Activated T-cell treated with anti-CD3 and anti-CD28 coated beads, Interleukin-2, amount 50 U/mL, for 72 hours (primary cell): ENCODE measurements at places on chromosomes 4 and X. TPM values are rescaled to one million over a fixed set of nuclear protein-coding genes. Genes with fewer than 3 reads are reported as not detected.

GRCh38 chr4:27643101-27643500 lies 782.5 kb downstream of the STIM2 start:
- no peaks in the 10 kb centered on the region for H3K4me1 ChIP-seq
- H3K27ac ChIP-seq = no peak overlapping the region
- H3K27me3 ChIP-seq = no peaks in the 10 kb centered on the region
- H3K36me3 ChIP-seq = no peaks in the 10 kb centered on the region
- H3K4me3 ChIP-seq = no peak overlapping the region
- DNase-seq = no peak

GRCh38 chr4:40721730-40722171 lies 28.0 kb upstream of the NSUN7 start:
- H3K4me1 ChIP-seq = peaks cover 16% of the 10 kb centered on the region
- DNase-seq = no peak
- H3K36me3 ChIP-seq = no peaks in the 10 kb centered on the region

GRCh38 chr4:21420166-21420565 lies 528.4 kb downstream of the KCNIP4 start:
- DNase-seq = no peak
- no peaks in the 10 kb centered on the region for H3K4me1 ChIP-seq
- H3K36me3 ChIP-seq = no peaks in the 10 kb centered on the region
- H3K4me3 ChIP-seq = no peak overlapping the region
- H3K27me3 ChIP-seq = no peaks in the 10 kb centered on the region

DNA sequence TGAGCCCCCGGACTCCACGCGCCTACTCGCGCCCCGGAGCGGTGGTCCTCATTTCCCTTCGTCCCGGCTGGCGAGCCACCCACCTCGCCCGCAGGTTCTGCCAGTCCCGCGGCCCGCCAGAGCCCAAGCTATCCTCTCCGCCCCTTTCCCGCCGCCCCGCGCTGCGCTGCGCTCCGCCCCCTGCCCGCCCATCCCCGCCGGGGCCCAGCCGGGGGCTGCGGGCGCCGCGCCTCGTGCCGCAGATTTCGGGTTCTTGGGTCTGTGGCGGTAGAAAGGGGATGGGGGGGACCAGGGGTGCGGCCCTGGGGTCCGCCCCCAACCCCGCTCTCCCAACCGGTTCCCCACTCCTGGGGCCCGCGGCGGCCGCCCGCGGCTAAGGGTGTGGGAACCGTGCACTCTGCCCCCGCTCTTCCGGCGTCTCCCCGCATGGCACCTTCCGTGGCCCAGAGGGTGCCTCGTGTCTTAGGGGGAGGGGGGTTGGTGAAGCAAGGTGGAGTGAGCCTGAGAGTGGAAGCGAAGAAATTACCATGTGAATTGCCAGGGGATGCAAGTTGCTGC lies 650.8 kb upstream of the DIPK2B start:
- H3K4me3 ChIP-seq = peak overlapping the region; percentile 84
- H3K27ac ChIP-seq = peak overlapping the region; percentile 80
- peaks cover 33% of the 10 kb centered on the region for H3K4me1 ChIP-seq

GRCh38 chr4:98995183-98996055 lies at the start of gene METAP1:
Gene METAP1 (plus strand): TSS chr4:98995721. CDS start chr4:98995754, 33 bp downstream.
- peak within 1 kb of the TSS; percentile 93 for H3K4me3 ChIP-seq
- H3K27me3 ChIP-seq = no peaks in the 10 kb centered on the region
- H3K4me1 ChIP-seq = peaks cover 43% of the 10 kb centered on the region
- peak; percentile 97 for DNase-seq
- peak within 1 kb of the TSS; percentile 97 for H3K27ac ChIP-seq
- no peaks in the 10 kb centered on the region for H3K36me3 ChIP-seq

DNA sequence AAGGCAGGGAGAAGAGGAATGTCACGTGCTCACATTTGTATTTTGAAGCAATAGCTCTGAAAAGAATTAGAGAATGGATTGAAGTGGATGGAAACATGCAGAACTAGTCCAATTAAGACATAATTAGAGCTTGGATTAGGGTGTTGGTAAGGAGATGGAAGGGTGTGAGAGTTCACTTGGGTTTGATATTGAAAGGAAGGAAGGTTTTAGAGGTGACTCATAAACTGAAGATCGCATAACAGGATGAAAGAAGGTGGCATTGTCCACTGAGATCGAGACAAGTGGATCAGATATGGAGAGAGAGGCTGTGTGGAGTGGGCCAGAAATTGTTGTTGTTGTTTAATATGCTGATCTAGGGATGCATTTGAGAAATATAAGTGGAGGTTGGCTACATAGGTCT lies 244.0 kb upstream of the SMIM31 start:
- no peak overlapping the region for H3K4me3 ChIP-seq
- DNase-seq = no peak
- H3K36me3 ChIP-seq = no peaks in the 10 kb centered on the region
- H3K27ac ChIP-seq = no peak overlapping the region
- H3K4me1 ChIP-seq = no peaks in the 10 kb centered on the region
- H3K27me3 ChIP-seq = no peaks in the 10 kb centered on the region

FRG2 gene
- total RNA-seq = not detected

DNA sequence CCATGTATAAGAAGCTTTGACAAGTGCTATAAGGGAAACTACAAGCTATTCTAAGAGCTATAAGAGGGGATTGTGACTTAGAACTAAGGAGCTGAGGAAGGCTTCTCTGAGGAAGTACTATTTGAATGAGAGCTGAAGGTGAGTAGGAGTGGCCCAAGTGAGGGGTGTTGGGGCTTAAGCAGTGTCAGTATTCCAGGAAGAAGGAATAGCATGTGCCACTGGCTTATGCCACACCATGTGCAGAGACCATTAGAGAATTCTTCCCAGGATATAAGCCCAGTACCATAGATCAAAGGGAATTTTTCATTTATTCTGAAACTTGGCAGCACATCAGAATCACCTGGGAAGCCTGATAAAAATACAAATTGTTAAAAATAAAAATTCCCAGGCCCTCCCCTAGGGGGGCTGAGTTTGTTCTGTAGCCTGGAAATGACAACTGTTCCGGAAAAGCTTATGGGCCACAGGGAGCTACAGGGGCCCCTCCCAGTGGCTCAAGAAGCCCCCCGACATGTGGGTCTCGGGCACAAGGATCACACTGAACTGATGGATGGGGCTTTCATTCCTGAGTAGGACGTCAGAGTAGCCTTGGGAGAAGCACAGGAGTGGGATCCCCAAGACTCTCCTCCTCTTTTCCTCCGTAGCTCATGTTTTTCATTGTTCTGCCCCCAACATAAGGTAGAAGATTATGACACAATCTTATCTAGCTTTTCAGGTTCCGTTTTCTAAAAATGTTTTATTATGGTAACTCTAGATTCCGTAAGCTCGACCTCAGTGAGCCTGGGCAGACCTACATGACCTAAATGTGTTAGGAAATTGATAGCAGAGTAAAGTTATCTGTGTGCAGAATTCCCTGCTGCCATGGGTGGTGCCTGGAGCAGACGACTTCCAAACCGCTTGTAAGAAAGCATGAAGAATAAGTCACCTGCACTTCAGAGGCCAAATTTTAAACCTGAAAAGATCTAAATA lies 119.3 kb downstream of the AFF1 start:
- H3K4me3 ChIP-seq = peak overlapping the region; percentile 66
- DNase-seq = no peak
- H3K36me3 ChIP-seq = peaks cover 16% of the 10 kb centered on the region
- peaks cover 88% of the 10 kb centered on the region for H3K4me1 ChIP-seq
- H3K27ac ChIP-seq = peak overlapping the region; percentile 86
- no peaks in the 10 kb centered on the region for H3K27me3 ChIP-seq

- H3K27me3 ChIP-seq = peaks cover 6% of the 10 kb centered on the region
- no peak for DNase-seq
- no peak overlapping the region for H3K4me3 ChIP-seq
- no peak overlapping the region for H3K27ac ChIP-seq
Measured at GRCh38 chr4:102218656-102219055, 126.6 kb downstream of the SLC39A8 start.

NLGN4X gene
- total RNA-seq = not detected

GRCh38 chrX:120244735-120245498 lies 5.7 kb upstream of the ZBTB33 start:
- H3K36me3 ChIP-seq = peaks cover 2% of the 10 kb centered on the region
- peak; percentile 63 for DNase-seq
- H3K27me3 ChIP-seq = peaks cover 22% of the 10 kb centered on the region
- H3K4me3 ChIP-seq = peak overlapping the region; percentile 93

DNA sequence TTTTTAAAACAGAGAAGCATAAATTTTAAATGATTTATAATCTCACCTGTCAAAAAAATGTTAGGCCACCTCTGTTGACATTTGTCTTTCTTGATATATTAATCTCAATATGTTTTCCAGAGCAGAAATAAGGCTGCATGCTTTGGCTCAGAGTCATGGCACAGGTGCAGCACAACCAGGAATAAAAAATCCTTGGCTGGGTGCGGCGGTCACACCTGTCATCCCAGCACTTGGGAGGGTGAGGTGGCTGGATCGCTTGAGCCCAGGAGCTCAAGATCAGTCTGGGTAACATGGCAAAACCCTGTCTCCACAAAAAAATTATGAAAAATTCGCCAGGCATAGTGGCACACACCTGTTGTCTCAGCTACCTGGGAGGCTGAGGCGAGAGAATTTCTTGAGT lies 18.1 kb downstream of the CPLX1 start:
- H3K27ac ChIP-seq = no peak overlapping the region
- H3K27me3 ChIP-seq = peaks cover 30% of the 10 kb centered on the region
- H3K4me1 ChIP-seq = no peaks in the 10 kb centered on the region
- no peak overlapping the region for H3K4me3 ChIP-seq

SYP gene
- total RNA-seq = 8.7 TPM

LDOC1 gene
- total RNA-seq = 5.8 TPM

KLHL13 gene
- 1.6 TPM for total RNA-seq

HEPH gene
- 0.22 TPM for total RNA-seq

LRIT3 gene
- 0.09 TPM for total RNA-seq

DNA sequence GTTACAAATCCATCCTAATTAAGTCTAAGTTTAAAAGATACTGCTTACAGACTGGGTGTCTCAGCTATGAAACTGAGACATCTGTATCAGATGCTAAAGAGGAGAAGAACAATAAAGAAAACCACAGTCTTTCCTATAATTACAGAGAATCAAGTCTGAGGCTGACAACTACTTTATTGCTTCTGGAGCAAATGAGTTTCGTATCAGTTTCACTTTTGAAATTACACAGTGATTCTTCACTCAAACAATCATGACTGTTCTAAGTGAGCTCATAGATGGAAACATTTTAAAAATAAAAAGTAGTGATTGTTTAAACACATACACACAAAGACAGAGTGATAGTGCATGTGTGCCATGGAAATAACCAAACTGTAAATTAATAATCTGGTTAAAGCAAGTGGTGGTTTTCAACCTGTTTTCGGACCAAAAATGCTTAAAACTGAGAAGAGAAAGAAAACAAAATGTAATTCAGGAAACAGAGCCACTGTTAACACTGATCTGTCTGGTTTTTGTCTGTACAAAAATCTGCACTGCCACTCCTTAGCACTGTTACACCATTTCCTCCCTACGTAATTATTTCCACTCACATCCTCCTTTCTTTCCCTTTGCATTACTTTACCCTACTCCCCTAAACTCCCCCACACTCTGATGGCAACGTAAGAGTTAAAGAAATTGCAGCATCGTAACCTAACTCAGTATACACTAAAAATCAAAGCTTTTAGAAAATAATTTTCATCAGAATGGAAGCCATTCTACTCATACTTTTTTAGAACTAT lies 12.5 kb downstream of the RFC1 start:
- peak overlapping the region; percentile 99 for H3K27ac ChIP-seq
- H3K27me3 ChIP-seq = no peaks in the 10 kb centered on the region
- peak overlapping the region; percentile 93 for H3K4me3 ChIP-seq

DNA sequence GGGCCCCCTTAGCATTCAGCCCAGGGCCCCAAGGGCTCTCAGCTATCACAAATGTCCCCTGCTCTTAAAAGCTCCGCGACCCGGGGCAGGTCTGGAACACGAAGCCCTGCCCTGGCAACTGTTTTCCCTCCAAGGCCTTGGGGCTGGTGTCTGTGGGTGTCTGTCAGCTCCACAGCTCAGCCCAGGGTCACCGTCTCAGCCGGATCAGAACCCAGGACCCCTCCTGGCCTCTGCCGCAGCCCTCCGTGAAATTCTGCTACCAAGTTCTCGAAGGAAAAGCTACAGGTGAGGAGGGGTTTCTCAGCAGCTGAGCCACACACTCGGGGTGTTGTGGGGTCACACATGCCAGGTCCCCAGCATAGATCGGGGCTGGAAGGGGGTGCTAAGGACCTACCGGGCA lies 61.2 kb downstream of the ACOX3 start:
- H3K4me3 ChIP-seq = no peak overlapping the region

- H3K4me1 ChIP-seq = no peaks in the 10 kb centered on the region
- H3K27me3 ChIP-seq = peaks cover 13% of the 10 kb centered on the region
- H3K4me3 ChIP-seq = no peak overlapping the region
- no peaks in the 10 kb centered on the region for H3K36me3 ChIP-seq
- no peak overlapping the region for H3K27ac ChIP-seq
Measured at GRCh38 chr4:74873545-74874301, 59.2 kb upstream of the PARM1 start.

HSFX3 gene
- total RNA-seq = not detected

STATH gene
- not detected for total RNA-seq

SLC4A4 gene
- 0.26 TPM for total RNA-seq

GRCh38 chr4:22984390-22984789 lies 291.7 kb downstream of the GBA3 start:
- no peaks in the 10 kb centered on the region for H3K27me3 ChIP-seq
- no peak overlapping the region for H3K27ac ChIP-seq
- no peaks in the 10 kb centered on the region for H3K4me1 ChIP-seq

- H3K27ac ChIP-seq = no peak overlapping the region
- peaks cover 26% of the 10 kb centered on the region for H3K27me3 ChIP-seq
- no peaks in the 10 kb centered on the region for H3K4me1 ChIP-seq
- no peak overlapping the region for H3K4me3 ChIP-seq
Measured at GRCh38 chrX:69424161-69424560, 80.0 kb upstream of the NALF2 start.

DNA sequence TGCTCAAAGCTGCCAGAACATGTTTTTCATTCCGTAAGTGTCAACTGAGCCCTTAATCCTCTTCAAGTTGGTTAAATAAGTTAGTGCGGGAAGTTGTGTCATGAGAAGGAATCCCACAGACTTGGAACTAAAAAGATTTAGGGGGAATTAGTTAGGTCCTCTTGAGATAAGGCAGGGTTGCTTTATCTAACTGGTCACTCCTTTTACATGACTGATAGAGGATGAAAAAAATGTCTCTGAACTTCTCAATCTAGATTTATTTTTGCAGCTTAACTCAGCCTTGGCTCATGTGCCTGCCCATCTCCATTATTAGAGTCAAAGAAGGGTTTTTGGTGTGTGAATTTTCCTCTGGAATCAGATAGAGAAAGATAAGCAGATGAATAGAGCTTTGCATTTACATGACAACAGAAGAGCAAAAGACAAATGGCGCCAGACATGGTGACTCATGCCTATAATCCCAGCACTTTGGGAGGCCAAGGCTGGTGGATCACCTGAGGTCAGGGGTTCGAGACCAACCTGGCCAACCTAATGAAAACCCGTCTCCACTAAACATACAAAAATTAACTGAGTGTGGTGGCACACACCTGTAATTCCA lies 882.9 kb downstream of the RPA4 start:
- no peaks in the 10 kb centered on the region for H3K4me1 ChIP-seq
- H3K27ac ChIP-seq = no peak overlapping the region
- peaks cover 16% of the 10 kb centered on the region for H3K27me3 ChIP-seq
- DNase-seq = no peak
- no peaks in the 10 kb centered on the region for H3K36me3 ChIP-seq

- H3K4me1 ChIP-seq = no peaks in the 10 kb centered on the region
- no peaks in the 10 kb centered on the region for H3K36me3 ChIP-seq
- no peak overlapping the region for H3K4me3 ChIP-seq
- no peak for DNase-seq
Measured at GRCh38 chr4:20592663-20593062, 107.6 kb upstream of the PACRGL start.

FBXL5 gene
- 39.5 TPM for total RNA-seq

- H3K4me3 ChIP-seq = no peak overlapping the region
- H3K27me3 ChIP-seq = no peaks in the 10 kb centered on the region
- DNase-seq = no peak
Measured at GRCh38 chr4:28211676-28212470, 1351.2 kb downstream of the STIM2 start.

FAM47E gene
- total RNA-seq = not detected

HHIP gene
- total RNA-seq = not detected

GRCh38 chrX:142186103-142186502 lies 19.0 kb downstream of the MAGEC2 start:
- no peaks in the 10 kb centered on the region for H3K4me1 ChIP-seq
